ENCODE measurements at places on chromosomes 11 and 22.

DNA sequence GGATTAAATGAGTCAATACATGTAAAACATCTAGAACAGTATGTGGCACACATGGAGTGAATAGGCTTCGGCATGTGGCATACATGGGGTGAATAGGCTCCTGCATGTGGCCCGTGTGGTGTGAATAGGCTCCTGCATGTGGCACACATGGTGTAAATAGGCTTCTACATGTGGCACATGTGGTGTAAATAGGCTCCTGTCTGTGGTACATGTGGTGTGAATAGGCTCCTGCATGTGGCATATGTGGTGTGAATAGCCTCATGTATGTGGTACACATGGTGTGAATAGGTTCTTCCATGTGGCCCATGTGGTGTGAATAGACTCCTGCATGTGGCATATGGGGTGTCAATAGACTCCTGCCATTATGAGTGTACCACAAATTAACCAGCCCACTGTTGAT, 219.1 kb upstream of the KIRREL3 start:
- H3K27ac ChIP-seq = no peak overlapping the region
- H3K4me3 ChIP-seq = no peak overlapping the region
- no peaks in the 10 kb centered on the region for H3K4me1 ChIP-seq
- DNase-seq = no peak
- H3K27me3 ChIP-seq = no peaks in the 10 kb centered on the region
- no peaks in the 10 kb centered on the region for H3K36me3 ChIP-seq

DNA sequence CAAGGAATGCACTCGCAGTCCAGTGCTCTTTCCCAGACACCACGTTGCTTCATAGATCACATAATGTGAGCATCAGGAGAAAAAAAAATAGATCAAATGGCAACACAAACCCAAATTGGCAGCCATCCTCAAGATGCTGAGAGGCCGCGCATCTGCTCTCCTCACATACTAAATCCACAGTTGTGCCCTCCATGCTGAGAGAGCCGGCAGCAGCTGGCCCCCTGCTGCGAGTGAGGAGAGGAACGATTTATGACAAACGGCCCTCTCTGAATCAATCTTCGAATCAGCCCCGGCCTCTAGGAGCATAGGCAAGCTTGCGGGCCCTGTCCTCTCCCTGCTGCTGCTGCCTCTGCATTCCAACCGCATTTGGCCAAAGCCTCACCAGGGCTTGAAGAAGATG, 159.9 kb upstream of the TENM4 start:
- H3K4me1 ChIP-seq = no peaks in the 10 kb centered on the region
- no peak overlapping the region for H3K27ac ChIP-seq
- H3K4me3 ChIP-seq = no peak overlapping the region
- no peaks in the 10 kb centered on the region for H3K27me3 ChIP-seq
- DNase-seq = no peak
- H3K36me3 ChIP-seq = no peaks in the 10 kb centered on the region

- H3K27me3 ChIP-seq = peaks cover 8% of the 10 kb centered on the region
- peaks cover 2% of the 10 kb centered on the region for H3K4me1 ChIP-seq
- no peak overlapping the region for H3K27ac ChIP-seq
- no peak overlapping the region for H3K4me3 ChIP-seq
- H3K36me3 ChIP-seq = no peaks in the 10 kb centered on the region
- no peak for DNase-seq
These were observed 66.4 kb downstream of the CD82 start for GRCh38 chr11:44631831-44632230.

GRCh38 chr11:116960930-116961329, 123.5 kb upstream of the APOA1 start:
- no peak overlapping the region for H3K4me3 ChIP-seq
- DNase-seq = no peak
- H3K27ac ChIP-seq = no peak overlapping the region

GRCh38 chr11:34565417-34566207, 52.0 kb upstream of the ELF5 start:
- H3K27ac ChIP-seq = no peak overlapping the region
- H3K4me1 ChIP-seq = no peaks in the 10 kb centered on the region
- H3K27me3 ChIP-seq = peaks cover 19% of the 10 kb centered on the region
- DNase-seq = peak; percentile 37

DNA sequence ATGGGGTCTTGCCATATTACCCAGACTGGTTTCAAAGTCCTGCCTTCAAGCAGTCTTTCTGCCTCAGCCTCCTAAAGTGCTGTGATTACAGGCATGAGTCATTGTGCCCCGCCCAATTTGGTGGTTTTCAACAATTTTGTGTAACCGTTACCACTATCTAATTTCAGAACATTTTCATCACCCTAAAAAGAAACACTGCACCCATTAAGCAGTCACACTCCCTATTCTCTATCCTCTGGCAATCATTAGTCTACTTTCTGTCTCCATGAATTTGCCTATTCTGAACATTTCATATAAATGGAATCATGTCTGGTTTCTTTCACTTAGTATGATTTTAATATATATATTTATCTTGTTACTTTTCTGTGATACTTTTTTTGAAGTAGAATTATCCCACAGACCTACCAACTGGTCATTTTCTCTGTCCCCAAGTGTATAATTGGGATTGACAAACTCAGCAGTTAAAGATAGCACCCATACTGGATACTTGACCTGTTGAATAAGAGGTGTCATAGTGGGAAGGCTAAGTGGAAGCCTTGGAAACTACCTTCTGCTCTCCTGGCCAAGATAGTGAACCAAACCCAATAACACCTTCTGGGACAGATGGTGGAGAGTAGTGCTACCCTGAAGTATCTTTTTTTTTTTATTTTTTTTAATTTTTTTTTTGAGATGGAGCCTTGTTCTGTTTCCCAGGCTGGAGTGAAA, 64.8 kb downstream of the STIM1 start:
- H3K27ac ChIP-seq = peak overlapping the region; percentile 86
- H3K4me3 ChIP-seq = peak overlapping the region; percentile 16
- peak; percentile 92 for DNase-seq
- H3K36me3 ChIP-seq = peaks cover 23% of the 10 kb centered on the region
- H3K27me3 ChIP-seq = no peaks in the 10 kb centered on the region

GRCh38 chr11:9808943-9809342, 145.1 kb downstream of the SWAP70 start:
- peaks cover 32% of the 10 kb centered on the region for H3K36me3 ChIP-seq
- H3K27ac ChIP-seq = no peak overlapping the region
- H3K27me3 ChIP-seq = no peaks in the 10 kb centered on the region
- H3K4me3 ChIP-seq = no peak overlapping the region

GRCh38 chr11:94895451-94895850, 77.9 kb downstream of the CWC15 start:
- H3K36me3 ChIP-seq = no peaks in the 10 kb centered on the region
- no peaks in the 10 kb centered on the region for H3K4me1 ChIP-seq
- DNase-seq = no peak
- no peaks in the 10 kb centered on the region for H3K27me3 ChIP-seq
- no peak overlapping the region for H3K4me3 ChIP-seq

DNA sequence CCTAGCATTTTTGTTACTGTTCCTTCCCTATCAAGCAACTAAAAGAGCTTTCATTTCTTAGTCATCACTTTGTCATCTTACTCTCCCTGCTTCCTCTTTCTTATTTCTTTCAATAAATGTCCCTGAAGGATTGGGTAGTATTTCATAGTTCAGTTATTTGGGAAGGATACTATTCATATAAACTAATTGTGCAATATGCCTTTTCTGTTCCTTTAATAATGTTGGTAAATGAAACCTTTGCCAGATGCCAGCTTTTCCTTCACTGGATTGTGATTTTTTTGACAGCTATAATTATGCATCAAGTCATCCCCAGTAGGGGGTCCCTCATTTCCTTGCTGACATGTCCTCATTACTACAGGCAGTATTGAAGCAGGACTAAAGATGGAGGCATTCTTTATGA, 101.7 kb downstream of the ATM start:
- H3K27ac ChIP-seq = peak overlapping the region; percentile 31
- H3K4me3 ChIP-seq = no peak overlapping the region
- H3K4me1 ChIP-seq = peaks cover 13% of the 10 kb centered on the region
- H3K27me3 ChIP-seq = no peaks in the 10 kb centered on the region

- no peaks in the 10 kb centered on the region for H3K36me3 ChIP-seq
- DNase-seq = no peak
- no peak overlapping the region for H3K4me3 ChIP-seq
- H3K4me1 ChIP-seq = peaks cover 7% of the 10 kb centered on the region
- no peak overlapping the region for H3K27ac ChIP-seq
- H3K27me3 ChIP-seq = no peaks in the 10 kb centered on the region
These were observed 14.3 kb upstream of the C11orf96 start for GRCh38 chr11:43927925-43928707.

DNA sequence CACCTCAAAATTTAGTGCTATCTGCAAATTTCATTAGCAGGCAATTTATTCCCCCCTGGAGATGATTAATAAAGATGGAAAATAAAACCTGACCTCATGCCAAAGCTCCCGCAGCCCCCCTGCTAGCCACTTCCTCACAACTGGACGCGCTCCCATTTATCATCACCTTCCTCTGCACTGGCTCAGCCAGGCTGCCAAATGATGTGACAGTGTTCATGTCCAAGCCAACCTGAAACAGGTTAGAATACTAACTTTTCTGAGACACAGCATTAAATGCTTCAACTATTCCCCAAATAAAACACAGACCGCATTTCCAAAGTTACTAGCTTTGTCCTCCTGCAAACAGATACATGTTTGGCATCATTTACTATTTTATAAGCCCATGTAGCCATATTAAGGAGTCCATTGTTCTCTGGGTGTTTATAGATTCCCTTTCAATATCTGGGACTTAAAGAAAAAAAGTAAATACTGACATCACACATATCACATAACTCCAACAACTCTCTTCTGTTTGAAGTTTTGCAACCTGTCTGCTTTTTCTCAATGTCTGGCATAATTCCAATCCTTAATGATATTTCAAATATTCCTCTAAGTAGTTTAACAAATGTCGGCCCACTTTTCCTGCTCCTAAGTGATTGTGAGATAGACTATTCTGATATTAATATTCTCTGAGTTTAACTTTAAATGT, 829.7 kb upstream of the FAT3 start:
- DNase-seq = no peak
- H3K27ac ChIP-seq = no peak overlapping the region
- no peaks in the 10 kb centered on the region for H3K27me3 ChIP-seq

GRCh38 chr11:118621071-118621783, 13.8 kb downstream of the PHLDB1 start:
- peak; percentile 44 for DNase-seq
- peak overlapping the region; percentile 53 for H3K4me3 ChIP-seq
- no peak overlapping the region for H3K27ac ChIP-seq
- H3K27me3 ChIP-seq = peaks cover 14% of the 10 kb centered on the region
- no peaks in the 10 kb centered on the region for H3K36me3 ChIP-seq

DNA sequence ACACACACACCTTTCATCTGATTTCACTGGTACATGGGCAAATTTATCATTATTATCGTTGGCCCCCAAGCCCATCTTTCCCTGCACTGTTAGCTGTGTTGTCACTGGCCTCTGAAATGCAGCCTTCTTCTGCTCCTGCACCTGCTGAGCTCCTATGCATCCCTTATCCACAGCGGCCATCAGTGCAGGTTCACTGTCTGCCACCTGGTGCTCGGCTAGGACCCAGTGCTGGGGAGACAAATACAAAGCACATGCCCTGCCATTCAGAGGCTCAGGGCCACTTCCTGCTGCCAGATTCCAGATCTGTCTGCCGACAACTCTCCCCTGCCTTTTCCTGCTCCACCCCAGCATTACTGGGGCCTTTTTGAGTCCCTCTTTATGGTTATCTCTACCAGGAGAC, 1205.4 kb downstream of the TBC1D22A start:
- no peak overlapping the region for H3K27ac ChIP-seq
- no peaks in the 10 kb centered on the region for H3K36me3 ChIP-seq
- H3K4me1 ChIP-seq = no peaks in the 10 kb centered on the region
- DNase-seq = no peak
- no peak overlapping the region for H3K4me3 ChIP-seq

DNA sequence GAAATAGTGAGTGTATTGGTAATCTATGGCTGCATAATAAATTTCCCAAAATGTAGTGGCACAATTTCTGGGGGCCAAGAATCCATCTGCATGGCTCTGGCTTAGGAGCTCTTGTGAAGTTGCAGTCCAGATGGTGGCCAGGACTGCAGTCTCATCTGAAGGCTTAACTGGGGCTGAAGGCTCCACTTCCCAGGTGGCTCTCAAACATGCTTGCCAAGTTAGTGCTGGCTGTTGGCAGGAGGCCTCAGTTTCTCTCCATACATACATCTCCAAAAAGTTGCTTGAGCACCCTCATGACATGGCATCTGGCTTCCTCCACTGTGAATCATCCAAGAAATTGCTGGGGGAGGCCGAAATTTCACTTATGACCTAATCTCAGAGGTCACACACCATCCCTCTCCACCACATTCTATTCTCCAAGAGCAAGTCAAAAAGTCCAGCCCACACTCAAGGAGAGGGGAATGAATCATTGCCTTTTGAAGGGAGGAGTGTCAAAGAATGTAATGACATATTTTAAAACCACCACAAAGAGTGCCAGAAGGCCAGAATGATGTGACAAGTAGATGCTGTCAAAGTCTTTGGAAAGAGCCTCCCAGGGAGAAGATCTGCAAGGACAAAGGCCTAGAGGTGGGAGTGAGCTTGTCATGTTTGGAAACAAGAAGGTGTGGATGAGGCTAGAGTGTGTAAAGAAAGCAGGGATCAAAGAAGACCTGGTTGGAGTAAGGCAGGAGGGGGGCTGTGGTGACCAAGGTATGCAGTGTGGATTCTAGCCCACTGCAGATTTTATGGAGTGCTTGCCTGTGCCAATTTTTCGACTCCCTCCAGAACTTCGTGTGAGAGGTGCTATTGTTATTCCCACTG, 566.2 kb downstream of the MIAT start:
- no peak for DNase-seq
- no peaks in the 10 kb centered on the region for H3K4me1 ChIP-seq
- peaks cover 3% of the 10 kb centered on the region for H3K27me3 ChIP-seq
- H3K27ac ChIP-seq = no peak overlapping the region
- no peaks in the 10 kb centered on the region for H3K36me3 ChIP-seq
- H3K4me3 ChIP-seq = no peak overlapping the region

- peaks cover 44% of the 10 kb centered on the region for H3K27me3 ChIP-seq
- DNase-seq = no peak
- no peak overlapping the region for H3K27ac ChIP-seq
- H3K4me1 ChIP-seq = peaks cover 20% of the 10 kb centered on the region
These were observed 18.3 kb upstream of the SHISAL1 start for GRCh38 chr22:44330744-44331660.

DNA sequence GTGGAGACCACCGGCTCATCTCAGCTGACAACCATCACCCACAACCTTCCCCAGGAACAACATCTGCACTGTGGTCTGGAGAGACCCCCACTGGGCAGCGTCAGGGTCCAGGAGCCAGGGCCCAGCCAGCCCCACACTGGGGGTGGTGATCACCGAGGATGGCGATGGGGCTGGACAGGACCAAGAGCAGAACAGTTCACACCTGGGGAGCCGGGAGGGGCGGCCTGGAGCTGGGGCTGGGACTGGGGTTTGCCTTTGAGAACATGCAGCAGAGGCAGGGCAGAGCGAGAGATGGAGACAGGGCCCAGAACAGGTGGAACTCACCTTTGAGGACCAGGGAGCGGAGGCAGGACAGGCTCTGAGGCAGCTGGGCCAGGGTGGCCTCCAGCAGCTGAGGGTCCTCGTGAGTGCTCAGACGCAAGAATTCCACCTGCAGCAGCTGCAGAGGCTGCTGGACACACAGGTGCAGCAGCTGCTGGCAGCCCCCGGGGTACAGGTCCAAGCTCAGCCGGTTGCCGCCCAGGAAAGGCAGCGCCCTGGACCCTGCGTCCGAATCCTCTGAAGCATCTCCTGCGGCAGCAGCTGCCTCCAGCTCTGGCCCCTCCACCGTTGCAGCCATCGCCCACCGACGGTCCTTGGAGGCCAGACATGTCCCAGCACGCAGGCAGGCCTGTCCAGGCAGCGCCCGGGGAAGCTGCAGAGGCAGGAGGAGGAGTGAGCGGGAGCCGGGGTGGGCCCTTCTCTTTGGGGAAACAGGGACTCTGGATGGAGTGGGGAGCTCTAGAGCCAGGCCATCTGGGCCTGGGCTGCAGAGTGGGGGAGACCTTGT, 1.0 kb downstream of the PIDD1 start:
- H3K4me1 ChIP-seq = peaks cover 6% of the 10 kb centered on the region
- peak overlapping the region; percentile 81 for H3K27ac ChIP-seq
- H3K36me3 ChIP-seq = peaks cover 4% of the 10 kb centered on the region
- DNase-seq = no peak
- no peaks in the 10 kb centered on the region for H3K27me3 ChIP-seq
- H3K4me3 ChIP-seq = peak overlapping the region; percentile 79

Measured in activated CD8-positive, alpha-beta T cell treated with anti-CD3 and anti-CD28 coated beads for 36 hours (primary cell).